ENCODE measurements at places on chromosomes 11 and 22. TPM values are rescaled to one million over a fixed set of nuclear protein-coding genes. Genes with fewer than 3 reads are reported as not detected.

Gene NPAS4
- total RNA-seq = not detected

Gene SULT4A1
- not detected for total RNA-seq

Gene JHY
- 0.59 TPM for total RNA-seq

Gene VPREB3
- 0.52 TPM for total RNA-seq

Gene SYT7
- total RNA-seq = not detected

Gene WNT7B
- not detected for total RNA-seq

Gene KREMEN1
- 0.59 TPM for total RNA-seq

Gene SFI1
- total RNA-seq = 213 TPM

Gene TEX54
- not detected for total RNA-seq

Gene C11orf52
- not detected for total RNA-seq

Gene FJX1
- 0.55 TPM for total RNA-seq

Gene MMP11
- not detected for total RNA-seq

- H3K27ac ChIP-seq = no peak overlapping the region
- no peak for DNase-seq
- H3K4me3 ChIP-seq = no peak overlapping the region
- no peaks in the 10 kb centered on the region for H3K4me1 ChIP-seq
Observed at GRCh38 chr11:58796333-58796732, 48.2 kb downstream of the GLYATL2 start.

DNA sequence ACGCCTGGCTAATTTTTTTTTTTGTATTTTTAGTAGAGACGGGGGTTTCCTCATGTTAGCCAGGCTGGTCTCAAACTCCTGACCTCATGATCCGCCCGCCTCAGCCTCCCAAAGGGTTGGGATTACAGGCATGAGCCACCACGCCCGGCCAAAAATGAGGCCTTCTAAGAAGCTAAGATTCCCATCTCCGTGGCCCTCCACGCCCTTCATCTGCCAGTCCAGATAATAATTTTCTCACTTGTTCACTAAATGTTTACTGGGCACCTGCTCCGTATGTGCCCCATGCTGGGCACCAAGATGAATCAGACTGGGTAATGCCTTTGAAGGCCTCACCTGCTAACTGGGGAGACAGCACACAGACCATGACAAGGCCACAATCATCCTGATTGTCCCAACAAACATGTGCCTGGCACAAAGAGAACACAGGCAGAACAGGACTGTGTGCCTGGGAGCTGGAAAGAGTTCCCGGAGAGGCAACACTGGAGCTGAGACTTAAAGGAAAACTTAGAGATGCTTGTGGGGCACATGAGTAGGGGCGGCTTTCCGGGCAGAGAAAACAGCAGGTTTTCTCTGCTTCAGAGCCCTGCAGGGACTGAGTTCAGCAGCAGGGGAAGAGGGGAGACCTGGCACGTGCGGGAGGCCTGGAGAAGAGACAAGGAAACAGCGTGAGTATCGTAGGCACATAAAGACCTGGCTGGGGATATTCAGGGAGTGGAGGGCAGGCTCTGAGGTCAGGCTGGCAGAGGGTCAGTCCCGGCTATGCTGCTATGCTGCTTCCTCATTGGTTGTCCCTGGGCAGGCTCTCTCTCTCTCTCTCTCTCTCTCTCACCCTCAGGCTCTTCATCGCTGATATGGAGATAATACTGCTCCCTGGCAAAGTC is 2.4 kb downstream of the KIAA0930 start:
- no peaks in the 10 kb centered on the region for H3K27me3 ChIP-seq
- H3K36me3 ChIP-seq = no peaks in the 10 kb centered on the region
- peaks cover 30% of the 10 kb centered on the region for H3K4me1 ChIP-seq
- DNase-seq = no peak
- H3K27ac ChIP-seq = no peak overlapping the region

DNA sequence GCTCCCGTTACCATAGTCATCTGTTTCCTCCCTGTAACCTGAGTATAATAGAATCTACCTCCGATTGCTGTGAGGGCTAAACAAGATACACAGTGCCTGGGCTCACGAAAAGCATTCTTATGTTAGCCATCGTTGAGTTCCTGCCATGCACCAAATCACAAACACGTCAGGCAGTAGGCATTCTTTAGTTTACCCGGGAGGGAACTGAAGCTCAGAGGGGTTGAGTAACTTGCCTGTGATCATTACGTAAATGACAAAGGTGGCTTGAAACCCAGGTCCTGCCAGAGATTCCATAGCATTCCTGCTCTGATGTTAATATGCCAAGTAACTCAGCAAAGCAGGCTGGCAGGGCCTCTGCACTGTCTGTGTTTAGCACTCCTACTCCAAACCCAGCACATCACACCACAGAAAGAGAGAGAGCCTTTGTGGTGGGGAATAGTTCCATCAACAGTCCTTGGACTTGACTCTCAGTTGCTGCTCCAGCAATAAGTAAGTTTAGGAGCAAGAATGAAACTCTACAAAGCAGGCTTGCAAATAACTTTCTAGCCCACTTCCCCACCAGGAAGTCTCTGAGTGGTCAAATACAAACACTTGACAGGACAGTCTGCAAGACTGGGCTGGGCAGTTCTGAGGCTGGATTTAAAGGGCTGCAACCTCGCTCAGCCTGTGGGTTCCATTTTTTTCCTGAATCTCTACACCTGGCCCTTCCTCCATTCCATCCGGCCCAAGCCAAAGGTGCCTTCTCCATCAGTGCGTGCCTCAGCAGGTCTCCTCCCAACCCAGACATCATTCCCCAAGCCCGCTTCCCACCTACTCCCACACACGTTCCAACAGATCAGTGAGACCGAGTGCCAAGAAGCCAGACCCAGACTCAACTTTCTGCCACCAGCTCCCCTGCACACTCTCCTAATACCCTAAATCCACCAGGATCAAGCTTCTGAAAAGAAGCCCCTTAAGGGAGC is 1.1 kb downstream of the SCN2B start:
- no peaks in the 10 kb centered on the region for H3K36me3 ChIP-seq
- DNase-seq = no peak
- H3K4me1 ChIP-seq = no peaks in the 10 kb centered on the region
- H3K27ac ChIP-seq = no peak overlapping the region
- H3K4me3 ChIP-seq = no peak overlapping the region

GRCh38 chr11:123159183-123159857 is 35.7 kb downstream of the CLMP start:
- DNase-seq = no peak
- no peak overlapping the region for H3K27ac ChIP-seq
- H3K27me3 ChIP-seq = peaks cover 8% of the 10 kb centered on the region
- H3K4me1 ChIP-seq = peaks cover 6% of the 10 kb centered on the region
- no peak overlapping the region for H3K4me3 ChIP-seq
- H3K36me3 ChIP-seq = no peaks in the 10 kb centered on the region

DNA sequence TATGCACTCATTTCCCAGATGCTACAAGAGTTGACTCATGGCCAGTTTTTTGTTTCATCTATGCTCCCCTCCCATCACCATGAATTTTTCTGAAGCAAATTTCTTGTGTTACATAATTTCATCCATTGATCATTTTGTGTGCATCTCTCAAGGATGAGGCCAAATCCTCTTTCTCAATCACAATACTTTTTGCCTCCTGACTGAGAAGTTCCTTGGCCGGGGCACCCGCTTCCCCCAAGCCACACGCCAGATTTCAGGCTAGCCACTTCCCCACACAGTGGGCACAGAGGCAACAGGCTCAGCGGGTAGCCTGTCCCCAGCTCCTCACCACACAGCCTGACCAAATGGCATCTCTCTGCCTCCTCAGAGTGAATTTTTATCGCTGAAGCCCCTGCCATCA is 9.8 kb upstream of the DSCAML1 start:
- no peaks in the 10 kb centered on the region for H3K36me3 ChIP-seq
- DNase-seq = no peak
- H3K4me3 ChIP-seq = no peak overlapping the region
- peaks cover 14% of the 10 kb centered on the region for H3K4me1 ChIP-seq

DNA sequence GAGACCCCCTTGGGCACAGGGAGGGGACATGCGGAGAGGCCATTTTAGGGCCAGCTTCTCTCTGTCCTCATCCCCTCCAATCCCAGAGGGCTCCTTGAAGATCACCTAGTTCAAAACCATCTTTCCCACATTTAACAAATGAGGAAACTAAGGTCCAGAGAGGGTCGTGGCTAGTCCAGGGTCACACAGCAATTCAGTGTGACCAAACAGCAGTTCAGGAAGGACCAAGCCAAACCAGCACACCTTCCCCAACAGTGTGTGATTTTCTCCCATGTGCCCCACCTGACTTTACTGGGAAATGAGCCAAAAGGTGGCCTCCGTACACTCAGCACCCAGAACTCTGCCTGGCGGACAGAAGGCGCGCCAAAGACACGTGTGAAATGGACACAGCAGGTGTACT is 51.3 kb downstream of the CACNA1I start:
- H3K36me3 ChIP-seq = no peaks in the 10 kb centered on the region
- no peak overlapping the region for H3K4me3 ChIP-seq
- peaks cover 7% of the 10 kb centered on the region for H3K4me1 ChIP-seq
- DNase-seq = no peak
- peaks cover 20% of the 10 kb centered on the region for H3K27me3 ChIP-seq

DNA sequence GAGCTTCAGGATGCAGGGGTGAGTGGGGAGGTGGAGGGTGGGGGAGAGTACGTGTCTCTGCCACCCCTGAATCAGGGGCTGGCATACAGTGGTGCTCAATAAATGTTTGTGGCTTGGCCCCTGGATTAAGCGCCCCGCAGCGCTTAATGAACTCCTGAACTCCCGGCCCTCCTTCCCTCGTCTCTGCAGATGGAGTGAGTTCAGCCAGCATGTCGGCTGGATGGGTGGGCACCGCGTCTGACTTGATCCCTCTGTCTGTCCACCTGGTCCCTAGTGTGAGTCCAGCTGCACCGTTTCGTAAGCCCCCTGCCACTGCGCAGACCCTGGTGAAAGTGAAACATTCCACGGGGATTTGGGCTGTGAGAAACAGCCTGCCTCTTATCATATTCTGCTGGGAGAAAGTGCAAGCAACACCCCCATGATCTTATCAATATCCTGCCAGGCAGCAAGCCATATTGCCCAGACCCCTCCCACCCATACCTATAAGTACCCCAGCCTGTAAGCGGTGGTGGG is 12.0 kb upstream of the MRGPRD start:
- H3K27ac ChIP-seq = no peak overlapping the region
- DNase-seq = no peak
- no peaks in the 10 kb centered on the region for H3K36me3 ChIP-seq
- H3K27me3 ChIP-seq = no peaks in the 10 kb centered on the region
- H3K4me1 ChIP-seq = peaks cover 2% of the 10 kb centered on the region
- H3K4me3 ChIP-seq = no peak overlapping the region

- H3K27ac ChIP-seq = peak overlapping the region; percentile 89
- H3K27me3 ChIP-seq = no peaks in the 10 kb centered on the region
- H3K4me1 ChIP-seq = peaks cover 64% of the 10 kb centered on the region
- DNase-seq = no peak
- peak overlapping the region; percentile 40 for H3K4me3 ChIP-seq
Observed at GRCh38 chr11:4068962-4069361, 25.6 kb upstream of the RRM1 start.

- H3K27me3 ChIP-seq = no peaks in the 10 kb centered on the region
- no peak overlapping the region for H3K27ac ChIP-seq
- DNase-seq = no peak
- H3K4me3 ChIP-seq = no peak overlapping the region
Observed at GRCh38 chr11:83801799-83802198, 515.6 kb upstream of the CCDC90B start.

DNA sequence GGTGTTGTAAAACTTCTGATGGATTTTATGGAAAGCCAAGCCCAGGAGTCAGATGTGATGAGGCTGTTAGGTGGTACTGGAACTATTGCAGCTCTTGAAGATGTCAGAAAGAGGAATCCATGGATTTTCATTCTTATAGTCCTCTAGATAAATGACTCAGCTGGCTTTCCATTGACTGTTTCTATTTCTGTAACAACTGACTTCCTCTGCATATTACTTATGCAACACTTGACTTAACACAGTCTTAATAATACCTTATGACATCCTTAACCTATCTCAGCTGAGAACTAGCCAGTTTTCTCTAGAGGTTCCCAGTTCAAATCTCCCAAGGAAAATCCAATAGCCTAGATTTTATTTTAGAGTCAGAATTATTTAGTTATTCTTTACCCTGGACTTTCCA is 263.8 kb downstream of the LUZP2 start:
- no peak for DNase-seq
- no peaks in the 10 kb centered on the region for H3K36me3 ChIP-seq
- H3K27ac ChIP-seq = no peak overlapping the region

GRCh38 chr11:18523084-18523483 is 3.7 kb downstream of the TSG101 start:
- H3K4me3 ChIP-seq = no peak overlapping the region
- peaks cover 30% of the 10 kb centered on the region for H3K4me1 ChIP-seq
- no peak for DNase-seq
- H3K36me3 ChIP-seq = peaks cover 5% of the 10 kb centered on the region

DNA sequence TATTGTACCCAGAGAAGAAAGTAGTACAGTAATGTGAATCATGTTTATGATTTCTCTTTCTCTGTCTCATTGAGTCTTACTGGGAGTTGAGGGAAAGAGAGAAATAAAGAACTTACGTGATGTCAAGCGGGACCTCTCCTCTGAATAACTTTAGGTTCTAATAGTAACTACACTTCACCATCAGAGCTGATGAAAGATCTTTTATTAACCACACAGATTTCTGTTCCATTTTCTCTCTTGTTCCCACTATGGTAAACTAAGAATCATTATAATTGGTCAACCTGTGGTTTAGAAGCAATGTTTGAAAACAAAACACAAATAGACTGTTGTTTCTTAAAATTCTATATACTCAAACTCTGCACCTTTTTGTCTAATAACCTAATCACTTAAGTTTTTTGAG is 142.3 kb downstream of the ELP4 start:
- H3K4me3 ChIP-seq = no peak overlapping the region
- no peaks in the 10 kb centered on the region for H3K27me3 ChIP-seq
- H3K4me1 ChIP-seq = no peaks in the 10 kb centered on the region
- DNase-seq = no peak
- no peak overlapping the region for H3K27ac ChIP-seq

DNA sequence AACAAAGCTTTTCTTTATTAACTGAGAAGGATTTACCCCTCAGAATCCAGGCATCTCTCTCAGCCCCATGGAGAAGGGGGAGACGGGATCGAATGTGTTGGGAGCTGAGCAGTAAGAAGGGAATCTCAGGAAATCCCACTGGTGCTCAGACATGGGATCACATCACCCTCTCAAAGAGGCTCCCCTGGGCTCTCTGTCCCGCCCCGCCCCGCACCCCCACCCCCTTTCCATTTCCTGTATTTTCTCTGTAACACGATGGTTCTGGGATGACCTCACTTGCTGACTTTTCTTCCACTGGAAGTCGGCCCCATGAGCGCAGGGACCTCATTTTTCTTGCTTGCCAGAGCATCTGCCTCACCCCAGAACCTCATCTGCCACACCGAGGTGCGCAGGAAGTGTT is 100.0 kb downstream of the RPS6KA4 start:
- H3K36me3 ChIP-seq = no peaks in the 10 kb centered on the region
- no peak for DNase-seq
- H3K27ac ChIP-seq = no peak overlapping the region
- no peaks in the 10 kb centered on the region for H3K4me1 ChIP-seq
- peaks cover 7% of the 10 kb centered on the region for H3K27me3 ChIP-seq

DNA sequence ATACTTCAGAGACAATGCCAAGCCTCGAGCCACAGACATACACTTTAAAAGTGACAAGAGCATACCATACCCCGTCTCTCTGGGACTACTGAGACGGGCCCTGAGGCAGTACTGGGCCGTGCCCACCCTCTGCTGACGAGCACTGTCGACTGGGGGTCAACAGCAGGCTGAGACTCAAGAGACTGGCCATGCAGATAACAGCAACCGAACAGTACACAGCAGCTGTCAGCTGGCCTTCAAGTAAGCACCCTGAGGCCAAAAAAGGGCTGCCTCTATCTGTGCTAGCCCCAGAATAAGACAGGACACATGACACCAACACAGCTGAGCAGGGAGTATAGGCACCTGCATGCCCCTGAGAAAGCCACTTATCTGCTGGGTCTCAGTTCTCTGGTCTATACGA is 18.9 kb upstream of the TMEM121B start:
- DNase-seq = no peak
- no peaks in the 10 kb centered on the region for H3K36me3 ChIP-seq
- no peaks in the 10 kb centered on the region for H3K4me1 ChIP-seq
- H3K27ac ChIP-seq = no peak overlapping the region
- no peaks in the 10 kb centered on the region for H3K27me3 ChIP-seq

Data from natural killer cell treated with Interleukin-12 subunit alpha and Interleukin-12 subunit beta and Interleukin-15 and Interleukin-18, amount 100 ng/mL, for 72 hours (primary cell).